Esophagus squamous epithelium (tissue), 5 donors: ENCODE measurements at places on chromosomes 2 and 18.

DNA sequence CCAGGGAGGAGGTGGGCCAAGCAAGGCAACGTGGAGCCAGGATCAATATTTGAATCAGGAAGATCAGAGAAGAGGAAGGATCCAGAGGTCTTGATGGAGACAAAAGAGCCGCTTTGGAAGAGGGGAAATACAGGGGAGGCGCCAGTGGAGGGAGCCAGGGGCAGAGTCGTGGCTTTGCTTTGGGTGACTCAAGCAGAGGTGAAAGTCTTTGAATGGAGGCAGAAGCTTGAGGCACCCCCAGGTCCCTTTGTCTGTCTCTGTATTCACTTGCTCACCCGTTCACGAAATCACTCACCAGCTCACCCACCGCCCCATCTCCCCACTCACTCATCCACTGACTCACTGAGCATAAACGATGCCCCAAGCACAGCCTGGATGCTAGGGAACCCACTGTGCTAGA is 134.1 kb downstream of the ACOXL start:
- no peak for DNase-seq

- DNase-seq = no peak
These were observed 46.5 kb downstream of the TRAK2 start for GRCh38 chr2:201404699-201405280.

DNA sequence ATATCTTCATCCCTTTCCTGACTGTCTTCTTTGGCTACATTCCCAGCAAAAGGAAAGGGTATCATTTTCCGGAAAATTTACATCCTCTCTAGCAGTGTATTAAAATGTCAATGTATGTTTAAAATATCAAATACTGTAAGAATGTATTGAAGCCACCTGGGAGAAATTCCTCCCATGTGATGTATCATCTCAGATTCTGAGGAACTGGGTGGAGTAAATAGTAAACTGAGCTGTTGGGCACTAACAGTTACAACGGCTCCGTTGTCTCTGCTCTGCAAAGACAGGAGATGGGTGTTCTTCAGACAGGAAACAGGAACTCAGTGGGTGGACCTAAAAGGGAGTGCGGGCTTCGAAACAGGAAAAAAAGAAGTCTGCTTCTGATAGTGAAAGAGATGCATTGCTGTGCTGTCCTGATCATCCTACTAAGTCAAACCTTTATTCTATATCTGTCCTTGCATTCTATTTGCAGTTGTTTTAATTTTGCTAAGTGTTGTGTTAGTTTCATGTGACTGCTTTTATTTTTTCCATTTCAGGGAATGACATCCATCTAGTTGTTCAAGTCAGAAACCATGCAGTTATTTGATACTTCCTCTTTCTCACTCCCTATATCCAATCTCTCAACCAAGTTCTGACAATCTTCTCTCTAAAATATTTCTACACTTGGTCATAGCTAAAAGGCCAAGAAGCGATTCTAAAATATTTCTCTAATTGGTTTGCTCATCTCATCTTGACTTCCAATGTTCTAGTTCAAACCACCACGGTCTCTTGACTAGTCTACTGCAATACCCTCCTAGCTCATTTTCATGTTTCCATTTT is 19.4 kb downstream of the DOK1 start:
- no peak for DNase-seq

- no peak for DNase-seq
These were observed 20.7 kb upstream of the NT5DC4 start for GRCh38 chr2:112699984-112700667.

- DNase-seq = no peak
These were observed 17.6 kb upstream of the PPP4R1 start for GRCh38 chr18:9631814-9632496.

DNA sequence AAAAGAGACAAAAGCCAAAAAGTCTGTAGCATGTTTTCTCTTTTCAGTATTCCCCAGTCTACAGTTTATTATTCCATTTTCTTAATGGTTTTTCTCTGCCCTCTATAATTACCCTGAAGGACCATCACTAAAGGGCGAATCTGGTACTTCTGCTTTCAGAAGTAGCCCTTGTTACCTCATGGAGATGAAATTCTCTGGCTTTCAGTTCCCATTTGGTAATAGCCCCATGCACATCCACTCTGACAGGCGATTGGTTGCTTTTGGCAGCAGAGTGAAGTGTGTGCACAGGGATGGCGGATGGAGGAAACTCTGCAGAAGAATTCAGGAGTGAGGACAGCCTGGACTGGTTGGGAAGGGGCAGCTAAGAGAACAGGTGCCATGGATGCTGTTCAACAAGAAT is 66.3 kb upstream of the NABP1 start:
- no peak for DNase-seq

- no peak for DNase-seq
These were observed 183.7 kb downstream of the INO80D start for GRCh38 chr2:205902041-205902899.

DNA sequence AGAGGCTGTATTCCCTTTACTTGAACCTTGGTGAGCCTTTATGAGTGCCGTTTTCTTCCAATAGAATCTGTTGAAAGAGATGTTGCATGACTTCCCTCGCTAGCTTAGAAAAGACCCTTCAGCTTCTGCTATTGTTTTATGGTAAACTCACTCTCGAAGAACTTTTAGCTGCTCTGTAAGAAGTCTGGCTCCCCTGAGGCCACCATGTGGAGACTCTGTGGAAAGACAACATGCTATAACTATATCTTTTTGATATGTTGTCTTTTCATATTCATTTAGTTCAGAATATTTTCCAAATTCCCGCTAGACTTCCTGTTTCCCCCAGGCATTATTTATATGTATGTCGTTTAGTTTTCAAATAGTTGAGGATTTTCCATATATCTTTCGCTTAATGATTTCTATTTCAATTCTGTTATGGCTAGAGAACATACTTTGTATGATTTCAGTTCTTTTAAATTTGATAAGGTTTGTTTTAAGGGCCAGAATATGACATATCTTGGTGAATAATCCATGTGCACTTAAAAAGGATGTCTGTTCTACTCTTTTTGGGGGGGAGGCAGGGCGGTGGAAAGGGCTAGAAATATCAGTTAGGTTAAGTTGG is 64.1 kb downstream of the PTPN4 start:
- DNase-seq = no peak

- no peak for DNase-seq
These were observed 266.8 kb upstream of the SMIM21 start for GRCh38 chr18:75694292-75694691.

- DNase-seq = no peak
These were observed 300.9 kb downstream of the ARHGAP15 start for GRCh38 chr2:143429932-143430679.

GRCh38 chr18:61995618-61996017 is 102.8 kb upstream of the RNF152 start:
- DNase-seq = no peak

- DNase-seq = no peak
These were observed 517.1 kb upstream of the MYT1L start for GRCh38 chr2:2848198-2848597.

DNA sequence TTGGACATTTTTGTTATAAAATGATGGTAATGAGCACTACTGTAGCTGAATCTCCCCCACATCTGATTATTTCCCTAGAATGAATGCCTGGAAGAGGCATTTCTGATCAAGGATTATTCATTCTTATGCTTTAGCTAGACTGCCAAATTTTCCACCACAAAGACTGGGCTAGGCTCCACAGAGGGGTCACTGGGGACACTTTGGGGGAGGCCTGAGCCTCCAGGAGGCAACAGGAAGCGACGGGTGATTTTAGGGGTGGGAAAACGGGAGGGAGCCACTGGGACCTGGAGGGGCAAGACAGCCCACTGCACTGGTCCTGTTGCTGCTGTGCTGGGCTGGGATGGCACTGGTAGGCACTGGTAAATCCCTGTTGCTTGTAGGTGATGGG is 2.4 kb upstream of the ASB1 start:
- DNase-seq = no peak

GRCh38 chr2:3692375-3692774 is 11.0 kb upstream of the DCDC2C start:
- no peak for DNase-seq

DNA sequence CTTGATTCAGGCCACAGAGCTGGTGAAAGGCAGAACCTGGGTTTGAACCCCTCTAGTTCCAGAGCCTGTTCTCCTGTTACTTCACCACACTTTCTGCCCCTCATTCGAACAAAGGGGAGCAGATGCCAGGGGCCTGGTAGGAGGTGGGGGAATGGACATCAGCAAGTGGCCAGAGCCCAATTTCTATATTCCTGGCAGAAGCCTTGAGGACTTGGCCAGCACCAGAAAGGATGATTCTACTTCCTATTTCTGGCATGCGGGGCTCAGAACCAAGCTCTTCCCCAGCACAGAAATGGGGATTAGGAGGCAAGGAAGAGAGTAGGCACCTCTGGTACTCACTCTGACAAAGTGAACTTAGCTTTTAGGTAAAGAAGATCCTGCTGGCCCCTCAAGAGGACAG is 49.3 kb downstream of the ADD2 start:
- DNase-seq = no peak

- DNase-seq = no peak
These were observed 21.0 kb upstream of the CYRIA start for GRCh38 chr2:16686641-16687040.

DNA sequence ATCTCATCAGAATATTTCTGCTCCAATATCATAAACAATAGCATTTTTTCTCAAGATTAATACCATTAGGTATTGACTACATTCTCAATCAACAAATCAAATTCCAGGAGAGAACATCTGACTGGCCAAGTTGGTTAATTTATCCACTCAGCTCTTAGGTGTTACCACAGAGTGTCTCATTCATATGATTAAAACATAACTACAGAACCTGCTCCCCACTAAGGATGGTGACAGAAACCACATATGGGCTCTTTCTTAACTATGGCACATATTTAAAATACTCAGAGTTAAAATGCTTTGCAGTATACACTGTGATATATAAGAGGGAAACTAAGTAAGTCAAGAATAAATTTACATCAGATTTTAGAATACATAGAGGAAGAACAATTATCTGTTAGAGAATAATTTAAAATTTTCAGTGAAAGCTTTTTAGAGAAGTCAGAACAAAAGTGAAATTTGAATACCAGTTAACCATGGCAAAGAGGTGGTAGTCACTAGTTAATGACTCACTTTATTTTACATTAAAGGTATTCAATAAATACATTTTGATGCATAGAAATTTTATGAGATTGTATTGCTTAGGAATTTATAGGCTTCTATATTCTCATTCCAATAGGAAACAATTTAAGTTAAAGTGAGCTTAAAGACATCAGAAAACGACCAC is 1120.8 kb upstream of the TMEFF2 start:
- DNase-seq = no peak

DNA sequence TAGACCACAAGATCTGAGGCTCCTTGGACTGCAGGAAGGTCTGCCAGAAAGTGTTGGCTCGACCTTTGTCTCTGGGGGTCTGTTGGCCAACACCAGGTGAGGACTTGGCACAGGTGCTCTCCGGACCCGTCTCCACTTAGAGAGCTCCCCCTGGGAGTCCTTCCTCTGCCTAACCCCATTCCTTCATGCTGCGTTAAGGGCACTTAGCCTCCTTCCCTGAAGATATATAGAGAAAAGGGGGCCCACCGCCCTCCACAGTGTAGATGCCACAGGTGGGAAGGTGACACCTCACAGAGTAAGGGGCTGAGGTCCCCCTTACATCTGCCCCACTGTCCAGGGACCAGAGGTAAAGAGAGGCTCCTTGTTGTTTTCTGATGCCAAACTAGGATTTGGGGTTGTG is 8.2 kb downstream of the IGFBP5 start:
- no peak for DNase-seq

GRCh38 chr2:128406736-128407554 is 88.3 kb upstream of the HS6ST1 start:
- no peak for DNase-seq

GRCh38 chr2:200172521-200172920 is 134.0 kb upstream of the SPATS2L start:
- DNase-seq = no peak

GRCh38 chr2:212227755-212228154 is 310.8 kb downstream of the ERBB4 start:
- no peak for DNase-seq

DNA sequence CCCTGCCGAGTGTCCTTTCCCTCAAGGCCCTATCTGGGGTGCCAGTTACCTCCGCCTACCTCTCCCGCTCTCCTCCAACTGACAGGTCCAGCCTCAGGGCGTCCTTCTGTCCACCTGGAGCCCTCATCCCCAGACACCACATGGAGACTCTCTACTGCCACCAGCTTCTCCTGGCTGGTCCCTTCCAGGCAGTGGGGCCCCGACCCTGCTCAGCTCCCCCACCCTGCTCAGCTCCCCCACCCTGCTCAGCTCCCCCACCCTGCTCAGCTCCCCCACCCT is 74.0 kb upstream of the ODC1 start:
- no peak for DNase-seq

DNA sequence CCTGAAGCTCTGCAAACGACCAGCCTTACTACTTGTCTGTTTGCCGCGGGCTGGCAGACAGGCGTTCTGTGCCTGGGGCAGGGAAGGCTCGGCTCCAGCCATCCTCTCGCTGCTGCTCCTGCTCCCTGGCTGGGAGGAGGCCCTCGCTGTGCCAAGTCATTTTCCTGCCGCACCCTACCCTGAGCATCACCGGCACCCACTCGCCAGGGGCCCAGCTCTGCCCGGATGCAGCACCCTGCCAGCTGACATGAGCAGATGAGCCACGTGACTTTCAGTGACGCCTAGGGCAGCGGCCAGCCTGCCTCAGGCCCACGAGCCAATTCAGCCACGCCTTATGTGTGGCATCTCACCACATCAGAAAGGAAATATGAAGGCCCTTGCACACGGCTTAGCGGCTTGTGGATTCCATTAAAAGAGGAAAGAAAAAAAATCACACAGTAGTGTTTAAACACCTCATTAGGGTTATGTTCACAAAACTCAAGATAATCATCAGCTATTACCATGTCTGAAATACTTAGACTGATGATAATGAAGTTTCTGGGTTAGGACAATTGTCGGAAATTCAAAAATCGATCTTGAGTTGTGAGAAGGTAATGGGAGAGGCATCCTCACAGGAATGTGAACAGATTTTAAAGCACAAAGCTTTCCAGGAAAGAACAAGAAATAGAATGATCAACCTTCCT is 250.5 kb downstream of the TWIST2 start:
- DNase-seq = no peak

DNA sequence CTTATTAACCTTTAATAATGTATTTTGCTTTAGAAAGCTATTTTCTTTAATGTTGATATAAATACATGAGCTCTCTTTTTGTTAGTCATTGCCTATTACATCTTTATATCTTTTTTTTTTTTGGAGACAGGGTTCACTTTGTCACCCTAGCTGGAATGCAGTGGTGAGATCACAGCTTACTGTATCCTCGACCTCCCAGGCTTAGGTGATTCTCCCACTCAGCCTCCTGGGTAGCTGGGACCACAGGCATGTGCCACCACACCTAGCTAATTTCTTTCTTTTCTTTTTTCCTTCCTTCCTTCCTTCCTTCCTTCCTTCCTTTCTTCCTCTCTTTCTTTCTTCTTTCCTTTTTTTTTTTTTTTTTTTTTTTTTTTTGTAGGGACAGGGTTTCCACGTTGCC is 15.4 kb downstream of the NAB1 start:
- no peak for DNase-seq

GRCh38 chr2:189544318-189545042 is 36.1 kb downstream of the SLC40A1 start:
- no peak for DNase-seq

DNA sequence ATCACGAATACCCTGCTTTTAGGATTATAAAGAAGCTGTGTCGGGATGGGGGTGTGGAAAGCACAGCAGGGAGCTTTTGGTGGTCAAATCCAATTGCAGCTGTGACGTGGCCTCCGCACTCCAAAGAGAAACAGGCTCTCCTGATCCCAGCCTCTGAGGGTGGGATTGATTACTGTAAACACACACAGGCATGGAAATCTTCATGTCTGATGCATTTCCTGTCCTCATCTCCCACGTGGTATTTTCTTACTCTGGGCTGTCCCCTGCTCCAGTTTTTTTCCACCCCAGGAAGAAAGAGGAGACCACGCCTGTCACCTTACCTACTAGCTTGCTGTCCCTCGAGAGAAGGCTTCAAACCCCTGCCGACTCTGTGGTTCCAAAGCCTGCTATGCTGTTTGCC is 22.7 kb downstream of the RNF152 start:
- no peak for DNase-seq
